ENCODE measurements at places on chromosomes 2 and 18.

DNA sequence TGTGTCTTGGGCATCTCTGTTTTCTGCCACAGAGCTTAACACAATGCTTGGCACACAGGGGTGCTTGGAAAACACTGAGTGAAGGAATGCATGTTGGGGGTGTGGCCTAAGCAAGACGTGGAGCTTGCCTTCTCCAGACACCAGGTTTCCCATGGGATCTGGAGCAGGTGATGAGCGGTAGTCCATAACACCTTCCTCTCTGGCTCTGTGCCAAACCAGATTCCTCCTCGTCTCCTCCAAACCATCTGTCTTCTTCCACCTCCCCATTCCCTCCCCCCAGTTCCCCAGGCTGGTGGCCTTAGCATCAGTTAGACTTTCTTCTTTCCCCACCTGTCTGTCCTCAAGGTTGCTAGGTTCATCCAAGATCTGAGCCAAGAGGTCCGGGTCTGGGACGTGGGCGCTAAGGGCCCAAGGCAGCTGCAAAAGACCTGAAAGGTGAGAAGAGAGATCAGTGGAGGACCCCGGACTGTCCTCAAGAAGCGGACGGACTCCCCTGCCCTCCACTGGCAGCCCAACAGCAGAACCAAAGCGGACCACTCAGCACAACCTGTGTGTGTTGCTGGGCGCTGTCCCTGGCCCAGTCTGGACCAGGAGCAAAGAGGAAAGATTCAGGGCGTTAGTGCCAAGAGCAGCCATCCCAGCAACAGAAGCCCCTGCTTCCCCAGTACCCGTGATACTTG is 1.2 kb upstream of the ITM2C start:
- no peak for DNase-seq

DNA sequence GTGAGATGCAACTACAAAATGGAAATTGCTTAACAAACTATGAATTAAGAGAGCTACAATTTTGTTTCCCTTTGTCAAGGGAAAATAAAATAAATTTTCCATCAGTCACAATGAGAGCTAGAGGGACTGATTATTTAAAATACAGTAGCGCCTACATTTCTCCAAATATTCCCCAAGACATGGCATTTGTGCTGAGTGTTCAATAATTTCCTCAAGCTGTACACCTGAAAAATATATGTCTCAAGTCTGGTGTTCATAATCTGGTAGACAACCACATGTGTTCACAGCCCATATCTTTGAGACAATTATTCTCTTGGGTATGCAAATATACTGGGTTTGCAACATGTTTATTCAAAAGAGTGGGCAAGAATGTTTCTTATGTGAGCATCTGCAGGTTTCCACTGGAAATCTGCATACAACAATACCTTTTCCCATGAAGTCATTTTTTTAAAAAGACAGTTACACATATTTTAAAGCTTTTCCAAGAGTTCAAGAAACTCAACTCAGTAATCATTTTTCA is 240.1 kb upstream of the VRK2 start:
- no peak for DNase-seq

DNA sequence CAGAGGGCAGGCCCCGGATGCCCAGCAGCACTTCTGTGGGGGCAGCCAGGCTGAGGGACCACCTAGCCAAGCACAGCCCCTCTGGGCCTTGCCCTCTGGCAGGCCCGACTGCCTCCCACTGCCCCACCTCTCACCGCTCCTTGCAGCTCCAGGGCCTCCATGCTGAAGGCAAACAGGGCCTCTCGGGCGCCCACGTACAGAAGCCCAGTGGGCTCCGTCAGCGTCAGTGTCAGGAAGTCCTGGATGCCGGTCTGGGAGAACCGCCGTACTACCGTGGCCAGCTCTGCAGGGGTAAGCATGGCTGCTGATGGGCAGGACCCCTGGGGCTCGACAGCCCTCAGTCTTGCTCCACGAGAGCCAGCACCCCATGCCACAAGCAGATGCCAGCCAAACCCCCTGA is 3.7 kb downstream of the SEMA4C start:
- no peak for DNase-seq

DNA sequence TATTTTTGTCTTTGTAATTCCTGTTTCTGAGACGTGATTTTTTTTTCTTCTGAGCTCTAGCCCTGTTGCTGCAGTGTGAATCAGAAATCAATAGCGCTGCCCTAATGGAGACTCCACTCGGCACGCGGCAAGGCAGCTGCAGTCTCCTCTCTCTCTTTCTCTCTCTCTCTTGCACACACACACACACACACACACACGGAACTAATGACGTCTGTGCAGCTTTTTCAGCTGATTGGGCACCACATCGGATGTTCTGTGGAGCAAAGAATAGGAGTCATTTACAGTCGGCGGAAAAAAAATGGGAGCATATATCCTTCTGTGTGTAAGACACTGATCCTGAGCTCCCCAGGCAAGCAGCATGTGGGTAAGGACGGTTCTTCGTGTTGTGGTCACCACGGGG is 2.0 kb upstream of the MYT1L start:
- DNase-seq, result no peak

GRCh38 chr2:109707281-109708147 is 86.6 kb upstream of the RGPD5 start:
- DNase-seq, result no peak
